ENCODE measurements at places on chromosomes 4 and X. TPM values are rescaled to one million over a fixed set of nuclear protein-coding genes. Genes with fewer than 3 reads are reported as not detected.

Gene DCUN1D4
- total RNA-seq, result 34.3 TPM

Gene ZMYM3
- total RNA-seq, result 20.1 TPM

Gene C4orf36
- not detected for total RNA-seq

Gene PNCK
- 0.36 TPM for total RNA-seq

Gene NLGN4X
- not detected for total RNA-seq

Gene SLIT2
- 0.07 TPM for total RNA-seq

Gene MAGEE1
- 2.0 TPM for total RNA-seq

Gene SMPX
- not detected for total RNA-seq

Gene AFM
- total RNA-seq, result not detected

Gene SMARCA1
- not detected for total RNA-seq

Gene PPEF2
- 0.23 TPM for total RNA-seq

Gene ZFP92
- 1.7 TPM for total RNA-seq

Gene LEF1
- total RNA-seq, result 131 TPM

Gene ANTXR2
- total RNA-seq, result 10.6 TPM

Gene RNF128
- total RNA-seq, result not detected

Gene ATP2B3
- total RNA-seq, result not detected

Gene CLCN3
- total RNA-seq, result 28.1 TPM

Gene JCHAIN
- total RNA-seq, result not detected

Gene SPOCK3
- total RNA-seq, result not detected

Gene USP17L21
- total RNA-seq, result not detected

Gene ASB5
- not detected for total RNA-seq

Gene GABRG1
- total RNA-seq, result not detected

Gene ADH1B
- total RNA-seq, result not detected

Gene TEX11
- total RNA-seq, result not detected

Gene FDCSP
- total RNA-seq, result not detected

Gene MAGEA8
- not detected for total RNA-seq

Gene NR3C2
- total RNA-seq, result 0.14 TPM

Gene GAGE12F
- total RNA-seq, result not detected

Gene JADE1
- 47.0 TPM for total RNA-seq

Gene CLNK
- 0.79 TPM for total RNA-seq

Gene NDST3
- total RNA-seq, result not detected

Gene HUWE1
- total RNA-seq, result 485 TPM

Gene CENPVL2
- not detected for total RNA-seq

Gene GPC4
- total RNA-seq, result 0.05 TPM

Gene ADH5
- 82.6 TPM for total RNA-seq

Gene CXXC4
- total RNA-seq, result not detected

Gene MTTP
- total RNA-seq, result not detected

Gene SCD5
- total RNA-seq, result 0.63 TPM

Gene TMEM156
- 25.9 TPM for total RNA-seq

Gene KCTD8
- not detected for total RNA-seq

Gene CSAG2
- not detected for total RNA-seq

Gene PCDH10
- not detected for total RNA-seq

Gene BEX4
- total RNA-seq, result 5.9 TPM

Gene HSFX2
- not detected for total RNA-seq

Gene DDX53
- not detected for total RNA-seq

Gene UCHL1
- 0.35 TPM for total RNA-seq
